Fibroblast of mammary gland (primary cell): ENCODE measurements at places on chromosomes 12 and 14.

DNA sequence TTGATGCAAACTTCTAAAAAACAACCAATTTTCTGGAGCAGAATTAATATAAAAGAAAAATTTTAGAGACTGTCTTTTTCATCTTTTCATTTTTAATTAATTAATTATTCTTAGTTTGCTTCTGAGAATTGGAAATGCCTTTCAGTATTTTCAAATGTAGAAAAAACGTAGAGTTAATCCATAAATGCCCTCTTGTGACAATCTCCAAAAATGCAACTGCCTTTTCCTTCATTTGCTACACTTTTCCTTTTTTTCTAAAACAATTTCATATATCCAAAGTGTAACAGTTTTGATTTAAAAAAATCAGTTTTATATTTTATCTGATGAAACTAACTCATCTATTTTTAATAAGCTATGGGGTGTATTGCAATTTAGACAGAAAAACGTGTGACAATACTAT lies 409.3 kb downstream of the PRKD1 start:
- peak; percentile 36 for DNase-seq

DNA sequence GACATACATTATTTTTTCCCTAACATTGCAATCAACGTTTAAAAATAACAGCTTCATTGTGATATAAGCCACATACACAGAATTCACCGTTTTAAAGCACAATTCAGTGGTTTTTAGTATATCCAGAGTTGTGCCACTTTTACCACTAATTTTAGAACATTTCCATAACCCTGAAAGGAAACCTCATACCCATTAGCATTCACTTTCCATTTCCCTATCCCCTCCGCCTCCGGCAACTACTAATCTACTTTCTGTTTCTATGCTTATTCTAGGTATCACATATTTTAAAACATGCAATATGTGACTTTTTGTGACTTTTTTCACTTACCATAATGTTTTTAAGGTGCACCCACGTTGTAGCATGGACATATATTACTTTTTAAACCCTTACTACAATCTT lies 55.6 kb upstream of the ISM2 start:
- no peak for DNase-seq

DNA sequence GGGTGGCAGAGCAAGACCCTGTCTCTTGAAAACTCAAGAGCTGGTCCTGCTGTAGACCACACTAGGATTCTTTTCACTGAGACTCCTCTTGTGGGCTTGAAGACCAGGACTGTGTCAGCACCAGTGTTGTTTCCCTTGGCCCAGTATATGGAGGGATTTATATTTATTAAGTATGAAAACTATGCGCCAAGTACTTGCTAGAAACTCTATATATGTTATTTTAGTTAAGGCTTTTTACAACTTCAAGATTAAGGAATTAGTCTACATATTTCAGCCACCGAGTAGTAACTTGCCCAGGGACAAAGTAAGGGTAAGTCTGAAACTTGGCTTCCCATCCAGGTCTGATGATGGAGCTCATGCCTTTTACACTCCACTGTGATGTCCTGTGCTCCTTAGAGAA lies 488.4 kb downstream of the PCNX1 start:
- no peak for DNase-seq

GRCh38 chr12:83931451-83931850 lies 981.1 kb downstream of the SLC6A15 start:
- no peak for DNase-seq

DNA sequence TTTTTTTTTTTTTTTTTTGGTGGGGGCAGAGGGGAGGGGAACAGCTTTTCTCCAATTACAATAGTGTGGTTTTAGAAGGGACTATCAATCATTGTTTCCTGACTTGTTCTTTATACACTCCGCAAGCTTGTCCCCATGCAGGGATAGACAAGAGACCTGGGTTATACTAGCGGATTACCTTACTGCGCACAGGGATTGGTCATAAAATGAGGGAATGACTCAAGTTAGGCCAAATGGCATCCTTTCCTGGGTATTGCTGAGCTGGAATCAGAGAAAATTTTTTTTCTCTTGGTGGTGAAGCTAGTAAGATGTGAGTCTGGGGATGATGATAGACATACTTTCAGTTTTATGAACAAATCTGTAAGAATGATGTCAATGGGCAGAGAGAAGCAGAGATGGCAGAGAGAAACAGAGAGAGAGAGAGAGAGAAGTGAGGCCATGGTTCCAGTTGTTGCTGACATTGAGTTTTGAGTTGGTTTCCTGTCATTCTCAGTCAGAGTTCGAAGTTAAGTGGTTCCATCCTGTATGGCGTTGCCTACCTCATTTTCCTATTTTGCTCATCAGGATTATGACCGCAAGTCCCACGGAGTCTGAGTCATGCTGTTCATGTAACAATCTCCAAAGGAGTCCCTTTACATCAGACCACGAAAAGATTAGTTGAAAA lies 59.1 kb upstream of the OTOGL start:
- DNase-seq: peak; percentile 71

DNA sequence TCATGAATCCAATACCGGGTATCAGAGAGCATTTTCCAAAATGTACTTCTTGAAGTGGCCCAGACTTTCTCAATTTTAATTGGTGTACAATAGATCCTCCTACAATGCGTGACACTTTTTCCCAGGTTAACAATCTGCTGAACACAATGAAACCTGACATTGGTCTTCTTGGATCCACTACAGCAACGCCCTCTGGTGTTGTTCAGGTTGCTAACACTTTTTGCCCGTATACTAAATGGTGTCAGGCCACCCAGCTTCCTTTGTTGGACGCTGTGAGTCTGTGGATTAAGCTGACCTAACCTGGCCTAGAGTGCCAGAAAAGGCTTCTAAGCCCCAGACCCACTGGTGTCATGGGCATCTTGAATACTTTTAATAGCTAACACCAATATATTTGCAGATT lies 89.2 kb downstream of the KCNK10 start:
- DNase-seq: peak; percentile 9

GRCh38 chr14:75018694-75019093 lies 16.0 kb downstream of the EIF2B2 start:
- no peak for DNase-seq

DNA sequence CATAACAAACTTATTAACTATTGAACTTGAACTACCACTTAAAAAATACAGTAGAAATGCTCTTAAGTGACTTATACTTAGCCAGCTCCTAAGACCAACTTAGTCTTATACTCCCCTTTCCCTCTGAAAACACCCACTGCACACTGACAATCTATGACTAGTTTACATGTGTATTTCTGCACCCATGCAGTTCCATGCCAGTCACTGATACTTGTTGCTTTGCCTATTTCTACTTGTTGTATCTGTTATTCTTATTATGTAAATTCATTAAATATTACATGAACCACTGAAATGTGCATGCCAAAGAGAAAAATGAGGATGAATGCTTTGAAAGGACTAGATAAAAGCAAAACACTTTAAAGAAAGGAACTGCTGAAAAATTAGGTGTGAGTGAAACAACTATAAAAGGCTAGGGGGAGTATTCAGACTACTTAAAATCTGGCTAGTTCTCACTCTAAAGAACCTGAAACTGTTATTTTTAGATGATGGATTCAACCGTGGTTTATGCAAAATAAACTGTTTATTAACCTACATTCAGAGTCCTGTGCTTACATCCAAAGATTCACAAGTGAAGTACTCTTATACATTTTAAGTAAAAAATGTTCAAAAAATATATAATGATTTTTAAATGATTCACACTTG lies 74.7 kb downstream of the RPS6KA5 start:
- DNase-seq: no peak

- peak; percentile 19 for DNase-seq
These were observed 16.0 kb downstream of the AMDHD1 start for GRCh38 chr12:95959107-95959506.

GRCh38 chr12:106107566-106107965 lies 31.2 kb downstream of the NUAK1 start:
- DNase-seq: no peak

DNA sequence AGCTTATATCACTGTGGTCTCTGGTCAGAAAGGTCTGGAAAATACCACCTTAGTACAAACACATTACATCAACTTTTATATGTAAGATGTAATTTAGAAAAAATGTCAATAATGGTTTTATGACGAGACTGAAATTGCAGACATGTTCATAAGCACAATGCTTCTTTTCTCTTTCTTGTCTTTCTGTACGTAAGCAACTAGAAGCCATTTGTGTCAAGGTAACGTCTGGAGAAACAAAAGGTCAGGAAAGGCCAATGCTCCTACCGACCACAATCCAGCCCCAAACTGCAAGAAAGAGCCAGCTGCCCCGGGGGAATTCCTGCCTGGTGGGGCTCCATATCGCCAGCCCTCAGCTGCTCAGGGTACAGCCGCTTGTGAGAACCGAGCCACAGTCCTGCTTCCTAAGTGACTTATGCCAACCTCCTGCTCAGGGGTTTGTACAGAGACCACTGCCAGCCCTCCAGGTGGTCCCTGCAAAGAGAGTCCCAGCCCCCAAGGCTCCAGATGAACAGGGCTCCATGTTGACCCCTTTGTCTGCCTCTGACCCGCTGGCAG lies 6.3 kb downstream of the ZNF839 start:
- no peak for DNase-seq

- peak; percentile 76 for DNase-seq
These were observed 23.7 kb upstream of the DHRS4 start for GRCh38 chr14:23929822-23930294.

DNA sequence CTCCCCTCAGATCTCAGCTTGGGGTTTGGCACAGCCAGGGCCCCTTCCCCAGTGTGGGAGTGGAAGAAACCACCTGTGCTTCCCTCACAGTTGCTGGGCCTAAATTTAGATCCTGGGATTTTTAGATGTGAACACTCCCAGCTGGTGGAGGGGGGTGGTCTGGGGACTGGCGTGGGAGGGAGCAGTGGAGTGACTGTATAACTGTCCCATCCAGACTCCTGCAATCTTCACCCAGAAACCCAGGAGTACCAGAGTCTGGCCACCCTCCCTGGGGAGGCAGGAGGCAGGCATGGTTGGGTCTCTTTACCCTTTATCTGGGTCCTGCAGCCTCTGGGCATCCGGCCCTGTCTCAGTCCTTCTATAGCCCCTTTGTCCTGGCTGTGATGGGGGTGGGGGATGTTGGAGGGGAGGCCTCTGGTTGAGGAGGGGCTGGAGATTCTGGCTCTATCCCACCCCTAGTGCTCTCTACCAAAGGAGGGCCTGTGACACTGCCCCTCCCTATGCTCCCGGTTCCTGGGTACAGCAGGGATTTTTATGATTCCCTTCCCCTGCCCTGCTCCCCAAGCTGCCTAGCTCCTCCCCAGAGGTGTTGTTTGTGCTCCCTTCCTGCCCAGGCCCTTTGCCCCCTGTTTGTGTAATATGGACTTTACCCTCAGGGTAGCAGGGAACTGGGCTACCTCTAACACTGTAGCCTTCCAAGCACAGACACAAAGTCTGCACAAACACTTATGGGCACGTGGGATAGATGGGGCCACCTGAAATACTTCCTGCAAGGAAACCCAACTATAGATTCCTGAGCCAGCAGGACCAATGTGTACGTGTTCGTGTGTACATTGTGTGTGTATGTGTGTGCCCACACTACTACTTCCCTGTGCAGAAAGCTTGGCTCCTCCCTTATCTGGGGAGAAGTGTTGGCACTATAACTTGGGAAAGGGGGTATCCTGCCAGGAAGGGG lies 1.7 kb downstream of the ERBB3 start:
- no peak for DNase-seq
